ENCODE measurements at places on chromosomes 4 and X.
A peak's percentile ranks its signal among the peaks of the same experiment; 100 is the strongest.

GRCh38 chrX:132216806-132217202 is 2.4 kb downstream of the RAP2C start:
- peak; percentile 8 for DNase-seq

DNA sequence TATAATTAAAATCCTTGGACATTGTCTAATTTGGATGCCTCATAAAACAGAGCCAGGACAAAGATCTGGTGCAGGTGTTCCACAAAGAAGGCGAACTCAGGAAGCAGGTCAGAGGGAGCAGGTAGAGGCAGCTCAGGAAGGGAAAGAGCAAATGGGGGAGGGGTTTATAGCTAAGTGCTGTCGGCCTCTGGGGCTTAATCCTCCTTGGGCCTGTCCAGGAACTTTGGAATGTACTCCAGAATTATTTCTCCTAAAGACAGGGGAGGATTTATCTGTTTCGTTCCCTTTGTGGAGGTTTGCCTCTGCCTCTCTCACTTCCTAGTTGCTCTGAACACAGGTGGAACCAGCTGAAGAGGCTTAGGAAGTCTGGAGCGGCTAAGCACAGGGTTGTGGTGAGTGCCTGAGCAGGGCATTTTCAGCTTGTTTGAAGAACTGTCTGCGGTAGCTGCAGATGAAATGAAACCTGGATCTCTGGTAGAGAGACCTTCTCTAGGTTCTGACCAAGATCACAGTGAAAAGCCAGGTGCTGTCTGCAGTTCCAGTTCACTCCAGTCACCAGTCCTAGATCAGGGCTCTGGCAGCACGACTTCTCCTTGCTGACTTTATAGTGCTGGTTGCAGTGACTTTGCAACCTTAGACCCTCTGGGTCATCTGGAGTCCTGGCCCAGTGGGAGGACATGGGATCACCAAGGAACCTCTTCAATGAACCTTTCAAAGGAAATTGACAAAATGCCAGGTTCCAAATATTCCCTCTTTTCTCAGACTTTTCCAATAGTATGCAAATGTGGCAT is 519.2 kb downstream of the PCDH10 start:
- no peak for DNase-seq

DNA sequence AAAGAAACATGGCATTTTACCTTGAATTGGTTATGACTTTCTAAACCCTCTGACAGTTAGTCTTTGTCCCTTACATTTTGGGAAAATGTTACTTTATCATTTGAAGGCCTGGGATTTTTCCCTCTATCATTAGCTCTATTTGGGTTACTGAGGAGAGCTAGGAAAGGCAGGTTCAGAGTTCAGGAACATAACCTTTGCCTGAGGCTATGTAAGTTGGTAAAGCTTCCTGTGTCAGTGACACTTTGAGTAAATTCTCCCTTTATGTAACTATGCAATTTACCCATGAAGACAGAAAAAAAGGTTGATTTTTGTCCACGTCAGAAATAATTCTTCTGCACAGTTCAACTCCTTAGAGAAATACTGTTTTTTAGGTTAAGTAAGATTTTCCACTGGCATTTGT is 171.8 kb upstream of the NRK start:
- no peak for DNase-seq

DNA sequence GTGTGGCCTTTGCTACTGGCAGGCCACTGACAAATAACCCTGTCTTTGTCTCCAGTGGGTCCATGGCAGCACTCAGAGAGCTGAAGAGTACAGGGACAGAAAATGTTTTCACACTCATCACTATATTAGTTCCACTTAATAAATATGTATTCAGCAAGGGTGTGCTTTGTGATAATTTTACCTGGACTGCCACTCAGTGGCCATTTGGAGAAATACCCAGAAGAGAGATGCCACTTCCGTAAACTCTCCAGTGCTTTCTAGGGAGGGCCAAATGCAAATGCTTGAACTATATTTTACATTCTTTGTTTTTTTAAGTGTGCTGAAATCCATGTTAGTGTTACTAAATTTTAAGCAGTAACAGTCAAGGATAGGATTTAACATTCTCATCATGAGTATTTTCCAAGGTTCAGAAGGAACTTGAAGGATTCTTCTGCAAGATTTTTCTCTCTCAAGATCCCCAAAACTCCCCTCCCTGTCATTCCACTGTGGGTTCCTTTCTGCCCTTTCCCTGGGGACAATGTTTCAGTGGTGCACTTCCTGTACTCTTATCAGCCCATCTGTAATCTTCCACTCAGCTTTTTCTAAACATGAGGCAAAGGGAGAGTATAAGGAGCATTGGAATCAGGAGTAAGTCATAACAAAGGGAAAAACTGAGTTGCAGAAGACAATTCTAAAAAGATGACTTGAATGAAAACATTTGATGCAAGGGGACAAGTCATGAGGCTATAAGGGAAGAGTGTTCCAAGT is 46.0 kb downstream of the TFDP3 start:
- DNase-seq = no peak

- no peak for DNase-seq
Measured at GRCh38 chr4:132759199-132759780, 389.8 kb upstream of the PCDH10 start.

- no peak for DNase-seq
Measured at GRCh38 chr4:85686398-85686797, 211.4 kb downstream of the ARHGAP24 start.

GRCh38 chr4:168269896-168270295 is 48.7 kb downstream of the DDX60 start:
- DNase-seq = no peak
